ENCODE measurements at places on chromosomes 1 and 21. TPM values are rescaled to one million over a fixed set of nuclear protein-coding genes. Genes with fewer than 3 reads are reported as not detected.

DNA sequence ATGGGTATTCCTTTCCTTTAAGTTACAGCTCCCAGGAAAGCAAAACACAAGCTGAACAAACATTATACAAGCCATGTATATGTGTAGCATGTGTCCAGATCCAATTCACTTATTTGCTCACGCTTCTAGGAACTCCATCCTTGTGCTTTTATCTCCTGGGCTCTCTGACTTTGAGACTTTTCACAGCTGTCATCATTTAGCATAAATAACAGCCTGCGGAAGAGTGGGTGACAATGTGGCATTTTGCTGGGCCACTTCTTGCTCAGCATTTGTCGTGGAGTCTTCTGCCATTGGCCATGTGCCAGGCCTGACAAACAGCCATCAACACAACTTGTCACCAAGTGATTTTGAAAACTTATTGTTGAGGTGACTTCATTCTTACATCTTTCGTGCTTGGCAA is 164.3 kb downstream of the KIF26B start:
- no peak for DNase-seq

DNA sequence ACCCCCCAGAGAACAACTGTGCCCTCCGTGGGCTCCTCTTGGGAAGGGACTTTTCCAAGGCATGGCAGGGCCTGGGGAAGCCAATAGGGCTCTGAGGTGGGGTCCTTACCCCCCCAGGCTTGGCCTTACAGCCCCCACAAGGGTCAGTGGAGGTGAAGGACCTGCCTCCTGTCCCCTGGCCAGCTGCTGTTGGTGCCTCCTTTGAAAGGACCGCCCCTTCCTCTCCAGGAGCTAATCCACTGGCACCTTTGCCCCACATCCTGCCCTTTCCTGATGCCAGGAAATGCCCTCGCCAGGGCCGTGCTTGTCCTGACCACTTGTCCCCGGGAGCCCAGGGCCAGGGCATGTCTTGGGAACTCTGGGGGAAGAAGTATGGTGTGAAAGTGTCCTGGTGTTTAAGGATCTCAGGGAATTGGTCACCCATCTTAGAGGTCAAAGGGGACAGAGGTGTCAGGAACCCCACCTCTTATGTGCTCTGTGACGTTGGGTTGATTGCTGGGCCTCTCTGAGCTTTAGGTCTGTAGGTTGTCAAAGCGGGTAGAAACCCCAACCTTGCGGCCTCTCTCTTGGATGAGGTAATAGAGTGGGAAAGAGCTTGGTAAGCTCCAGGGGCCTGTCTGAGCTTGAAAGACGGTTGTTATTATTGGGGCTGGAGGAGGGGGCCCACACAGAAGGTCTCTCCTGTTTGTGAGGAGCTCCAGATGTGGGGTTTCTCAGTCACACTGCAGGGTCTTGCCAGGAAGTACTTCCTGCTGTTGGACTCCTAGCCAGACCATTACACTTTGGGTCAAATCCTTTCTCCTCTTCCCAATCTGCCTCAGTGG is 2.8 kb downstream of the KCNQ4 start:
- DNase-seq, result no peak

DNA sequence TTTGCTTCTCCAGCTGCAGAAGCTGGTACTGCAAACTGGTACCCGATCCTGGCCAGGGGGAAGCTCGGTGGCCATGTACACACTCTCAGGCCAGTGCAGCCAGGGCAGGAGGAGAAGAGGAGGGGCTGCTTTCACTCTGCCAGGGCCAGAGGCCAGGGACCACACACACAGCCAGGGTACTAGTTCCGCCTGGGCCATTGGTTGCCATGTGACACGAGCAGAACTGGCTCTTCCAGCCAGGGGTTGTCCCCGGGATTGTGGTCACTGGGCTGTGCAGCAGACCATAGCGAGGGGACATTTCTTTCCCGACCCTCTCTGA is 3.7 kb upstream of the SHISAL2A start:
- no peak for DNase-seq

- DNase-seq, result no peak
Observed at GRCh38 chr1:205832326-205832751, 17.6 kb downstream of the PM20D1 start.

GRCh38 chr1:65112811-65113210 is 35.2 kb upstream of the AK4 start:
- DNase-seq, result no peak

DNA sequence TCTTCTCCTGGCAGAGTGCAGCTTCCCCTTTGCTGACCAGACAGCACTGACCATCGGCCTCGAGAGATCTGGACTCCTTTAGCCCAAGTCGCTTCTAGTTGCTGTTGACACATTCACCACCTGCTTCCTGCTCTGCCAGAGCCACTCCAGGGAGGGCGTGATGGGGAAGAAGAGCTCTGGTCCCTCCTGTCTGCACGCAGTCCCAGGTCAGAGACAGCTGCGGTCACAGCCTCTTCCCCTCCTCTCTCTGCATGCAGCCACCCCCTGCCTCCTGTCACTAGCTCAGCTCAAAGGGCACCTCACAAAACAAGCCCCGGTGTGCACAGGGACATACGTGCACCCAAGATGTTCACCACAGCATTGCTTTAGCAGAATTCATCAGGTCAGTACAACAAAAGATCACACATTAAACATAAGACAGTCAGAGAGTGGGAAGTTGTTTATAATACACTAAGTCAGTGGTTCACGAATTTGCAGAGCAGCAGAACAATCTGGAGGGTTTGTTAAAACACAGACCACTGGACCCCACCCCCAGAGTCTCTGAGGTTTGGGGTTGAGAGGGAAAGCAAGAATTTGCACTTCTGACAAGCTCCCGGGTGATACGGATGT is 132.9 kb downstream of the SYF2 start:
- DNase-seq, result no peak

DNA sequence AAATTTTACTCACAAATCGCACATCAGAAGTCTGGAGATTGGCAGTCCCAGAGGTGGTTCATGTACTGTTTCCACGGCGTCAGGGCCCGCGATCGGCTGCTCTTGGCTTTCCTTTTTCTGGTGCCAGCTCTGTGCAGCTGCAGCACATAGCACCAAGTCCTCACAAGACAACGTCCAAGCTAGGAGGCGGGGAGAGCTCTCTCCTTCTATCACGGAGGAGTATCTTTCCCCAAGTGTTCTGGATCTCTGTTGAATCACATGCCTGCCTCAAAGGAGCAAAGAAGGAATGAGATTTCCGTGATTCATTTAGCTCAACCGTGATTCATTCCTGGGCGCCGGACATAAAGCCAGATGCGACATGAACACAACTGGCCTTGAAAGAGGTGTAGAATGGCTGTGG is 25.5 kb downstream of the MT1HL1 start:
- DNase-seq, result no peak

GRCh38 chr1:164699815-164700491 is 141.0 kb downstream of the PBX1 start:
- DNase-seq, result no peak

DNA sequence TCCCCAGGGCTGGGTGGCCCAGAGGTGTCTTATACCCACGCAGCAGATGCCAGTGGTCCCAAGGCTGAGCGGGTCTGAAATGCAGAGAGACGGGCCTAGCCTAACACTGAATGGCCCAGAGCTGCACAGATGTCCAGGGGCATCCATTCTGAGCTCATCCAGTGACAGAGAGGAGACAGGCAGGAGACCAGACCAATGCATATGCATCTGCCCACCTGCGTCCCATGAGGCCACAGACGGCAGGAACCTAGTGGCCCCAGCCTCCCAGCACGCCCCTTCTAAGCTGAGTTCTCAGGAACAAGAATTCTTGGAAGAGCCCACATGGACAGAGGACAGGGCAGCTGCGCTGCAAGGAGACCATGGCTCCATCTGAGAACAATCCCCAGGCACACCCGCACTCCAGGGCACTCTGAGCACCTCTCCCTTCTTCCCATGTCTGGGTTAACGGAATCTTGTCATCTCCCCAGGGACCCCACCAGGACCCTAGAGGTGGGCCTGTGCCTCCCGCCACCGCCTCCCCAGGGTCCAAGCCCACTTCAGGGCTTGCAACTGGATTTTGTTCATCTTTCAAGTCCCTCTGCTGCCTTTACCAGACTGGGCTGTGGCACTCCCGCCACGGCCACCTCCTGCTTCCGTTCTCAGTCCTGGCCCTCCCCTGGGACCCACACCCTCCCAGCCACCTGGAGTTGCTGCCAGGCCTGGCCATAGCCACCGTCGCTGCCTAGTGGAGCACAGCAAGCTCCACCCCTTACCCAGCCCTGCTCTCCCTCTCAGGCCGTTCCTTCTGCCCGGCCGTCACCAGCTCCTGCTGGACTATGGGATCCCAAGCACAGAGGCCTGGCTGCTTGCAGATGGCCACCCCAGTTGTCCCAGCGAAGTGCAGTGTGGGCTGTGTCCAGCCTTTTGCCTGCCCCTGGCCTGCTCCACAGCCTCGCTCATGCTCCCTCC is 3.3 kb downstream of the WNT3A start:
- no peak for DNase-seq

GRCh38 chr21:36030581-36031189 is 29.6 kb downstream of the SETD4 start:
- no peak for DNase-seq

The GPR37L1 gene
- polyA plus RNA-seq, result 0.02 TPM

The AQP10 gene
- not detected for polyA plus RNA-seq

The FLG2 gene
- polyA plus RNA-seq, result not detected

The SERPINC1 gene
- 0.09 TPM for polyA plus RNA-seq

The KPRP gene
- 0.62 TPM for polyA plus RNA-seq

The SMIM11 gene
- polyA plus RNA-seq, result 8.4 TPM

The HCN3 gene
- 3.0 TPM for polyA plus RNA-seq

The APCS gene
- polyA plus RNA-seq, result not detected

The C8B gene
- polyA plus RNA-seq, result not detected

The TPM3 gene
- polyA plus RNA-seq, result 440 TPM
